Upper lobe of left lung (tissue), 6 donors: ENCODE measurements at places on chromosomes 11 and 22. TPM values are rescaled to one million over a fixed set of nuclear protein-coding genes. Genes with fewer than 3 reads are reported as not detected.

The DCHS1 gene
- total RNA-seq, result 15.2 TPM

The OR8A1 gene
- not detected for total RNA-seq

The WNT11 gene
- 4.7 TPM for total RNA-seq

The GTSE1 gene
- total RNA-seq, result 0.89 TPM

The CRYBB3 gene
- total RNA-seq, result 0.26 TPM

The PRDM11 gene
- 21.1 TPM for total RNA-seq

The PRG3 gene
- total RNA-seq, result not detected

The MTA2 gene
- 62.1 TPM for total RNA-seq
